ENCODE measurements at places on chromosomes 5 and 9.

GRCh38 chr5:172624996-172625964 is 15.8 kb upstream of the NEURL1B start:
- DNase-seq: no peak

DNA sequence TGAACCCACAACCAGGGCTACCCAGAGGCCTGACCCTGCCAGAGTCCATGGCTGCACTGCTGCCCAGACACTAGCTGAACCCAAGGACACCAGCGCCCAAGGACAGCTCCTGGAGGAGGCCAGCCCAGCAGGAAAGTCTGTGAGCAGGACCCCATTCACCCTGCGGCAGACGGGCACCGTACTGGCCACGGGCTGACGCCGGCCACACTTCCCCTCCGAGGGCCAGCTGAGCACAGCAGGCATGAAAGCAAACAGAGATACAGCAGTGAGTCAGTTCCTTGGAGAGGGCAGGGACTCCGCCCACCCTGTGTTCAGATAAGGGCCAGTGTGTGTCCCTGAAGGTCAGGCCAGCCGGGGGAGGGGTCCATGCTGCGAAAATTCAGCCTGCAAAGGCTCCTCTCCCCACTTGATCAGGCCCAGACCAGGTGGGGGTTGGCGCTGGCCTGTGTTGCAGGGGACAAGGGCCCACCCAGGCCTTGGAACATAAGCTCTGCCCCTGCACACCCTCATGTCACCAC is 3.2 kb downstream of the RNF208 start:
- no peak for DNase-seq

GRCh38 chr5:177510567-177511053 is 984 bp upstream of the DOK3 start:
- no peak for DNase-seq

GRCh38 chr5:160237571-160238093 is 8.3 kb downstream of the FABP6 start:
- no peak for DNase-seq

DNA sequence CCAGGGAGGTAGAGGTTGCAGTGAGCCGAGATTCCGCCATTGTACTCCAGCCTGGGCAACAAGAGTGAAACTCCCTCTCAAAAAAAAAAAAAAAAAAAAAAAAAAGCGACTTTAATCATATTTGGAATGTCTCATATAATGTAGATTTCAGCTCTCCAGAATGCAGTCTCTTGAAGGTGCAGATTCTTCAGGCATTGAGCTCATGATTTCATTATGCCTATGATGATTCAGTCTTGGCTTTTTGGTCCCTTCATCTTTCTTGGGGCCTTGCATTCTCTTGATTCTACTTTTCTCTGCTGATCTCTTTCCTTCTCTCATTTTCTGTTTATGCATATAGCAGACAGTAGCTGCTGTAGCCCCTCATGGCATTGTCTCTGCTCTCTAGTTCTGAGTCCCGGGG is 22.9 kb downstream of the KDM4C start:
- no peak for DNase-seq

DNA sequence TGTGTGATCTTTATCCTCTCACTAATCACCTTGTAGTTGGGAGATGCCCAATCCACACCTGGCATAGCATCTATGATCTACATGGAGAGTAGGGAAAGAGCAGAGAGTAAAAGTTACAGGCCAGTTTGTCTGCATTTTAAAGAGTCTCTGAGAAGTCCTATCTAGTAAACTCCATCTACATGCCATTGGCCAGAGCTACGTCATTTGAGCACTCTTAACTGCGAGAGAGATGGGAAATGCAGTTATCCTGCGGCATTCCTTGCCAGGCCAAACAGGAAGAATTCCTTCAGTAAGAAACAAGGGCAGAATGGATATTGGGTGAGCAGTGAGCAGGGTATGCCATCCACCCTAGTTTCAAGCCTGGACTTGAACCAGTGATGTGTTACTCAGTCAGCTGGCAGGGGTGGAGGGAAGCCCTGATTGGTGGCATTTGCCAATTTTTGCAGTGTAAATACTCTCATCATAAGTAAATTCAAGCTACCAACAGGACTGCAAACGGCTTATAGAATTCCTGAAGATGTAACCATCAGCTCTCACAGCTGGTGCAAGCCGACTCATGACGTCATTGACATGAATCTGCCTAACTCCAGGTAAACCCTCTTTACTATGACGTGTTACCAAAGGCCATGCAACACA is 156.8 kb upstream of the MSX2 start:
- DNase-seq: no peak

- no peak for DNase-seq
These were observed 16.3 kb downstream of the SH2D3C start for GRCh38 chr9:127762111-127762676.

- no peak for DNase-seq
These were observed 480.3 kb downstream of the RAB3C start for GRCh38 chr5:59062986-59063683.

DNA sequence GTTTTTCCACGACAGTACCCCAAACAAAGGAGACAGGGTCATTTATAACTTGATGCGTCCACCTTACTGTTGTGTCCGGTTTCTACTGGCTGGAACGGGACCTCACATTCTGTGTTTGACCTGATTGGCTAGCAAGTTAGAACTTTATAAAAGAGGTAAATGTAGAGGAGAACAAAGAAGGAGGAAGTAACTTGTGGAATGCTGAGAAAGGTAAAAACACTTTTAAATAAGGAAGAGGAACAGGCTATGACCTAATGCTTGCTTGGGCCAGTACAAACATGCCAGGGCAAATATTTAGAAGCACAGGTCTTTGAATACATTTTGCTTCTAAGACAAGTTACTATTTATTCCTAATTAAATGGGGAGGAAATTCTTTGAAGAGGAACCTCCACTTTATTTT is 251.6 kb downstream of the KIAA0825 start:
- DNase-seq: no peak

- DNase-seq: no peak
These were observed 247.7 kb downstream of the ENC1 start for GRCh38 chr5:74392711-74393351.

DNA sequence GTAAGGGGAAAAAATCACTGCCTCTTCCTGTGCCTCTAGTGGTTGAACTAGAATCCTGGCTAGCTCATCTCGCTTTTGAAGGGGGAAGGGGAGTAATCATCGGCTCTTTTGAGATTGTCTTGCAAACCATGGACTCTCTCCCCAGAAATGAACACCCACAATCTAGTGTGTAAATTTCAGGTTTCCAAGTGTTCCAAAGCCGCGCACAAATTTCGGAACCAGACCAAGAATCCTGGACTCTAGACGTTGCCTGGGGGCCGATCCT is 4.9 kb upstream of the FOXE1 start:
- DNase-seq: no peak

DNA sequence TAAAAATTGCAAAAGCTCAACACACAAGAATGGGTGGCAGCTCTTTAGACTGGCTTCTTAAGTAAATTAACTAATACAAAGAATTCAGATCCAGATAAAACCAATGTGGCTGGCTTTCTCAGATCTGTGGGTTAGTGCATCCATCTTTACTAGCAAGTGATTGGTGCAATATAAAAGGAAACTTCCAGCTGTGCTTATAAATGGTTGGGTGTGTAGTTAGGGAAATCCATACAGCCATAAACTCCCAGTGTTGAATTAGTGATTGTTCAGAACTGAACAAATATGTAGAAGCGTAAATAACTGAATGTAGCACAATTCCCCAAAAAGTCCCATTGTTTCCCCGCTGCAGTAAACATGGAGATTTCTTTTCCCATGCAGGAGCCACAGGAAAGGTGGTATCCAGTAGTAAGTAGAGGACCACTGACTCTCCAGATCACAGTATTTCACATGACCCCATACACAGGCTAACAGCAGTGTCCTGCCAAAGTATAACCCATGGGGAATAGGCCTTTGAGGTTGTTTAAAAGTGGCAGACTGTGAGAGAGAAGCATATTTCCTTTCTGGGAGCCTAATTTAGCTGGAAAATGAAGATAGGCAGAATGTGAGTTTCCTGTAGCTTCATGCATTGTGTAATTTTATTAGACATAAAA is 173.1 kb upstream of the SLC12A2 start:
- DNase-seq: no peak

DNA sequence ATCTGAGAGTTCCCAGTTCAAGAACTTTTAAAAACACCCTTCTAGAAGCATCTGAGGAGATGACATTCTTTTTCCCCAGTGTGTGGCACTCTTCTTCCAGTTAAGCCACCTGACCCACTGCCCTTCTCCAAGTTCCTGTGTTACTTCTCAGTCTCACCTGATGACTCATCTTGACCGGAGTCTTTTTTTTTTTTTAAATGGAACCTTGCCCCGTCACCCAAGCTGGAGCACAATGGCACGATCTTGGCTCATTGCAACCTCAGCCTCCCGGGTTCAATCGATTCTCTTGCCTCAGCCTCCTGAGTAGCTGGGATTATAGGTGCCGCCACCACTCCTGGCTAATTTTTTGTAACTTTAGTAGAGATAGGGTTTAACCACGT is 224.1 kb upstream of the DAB2 start:
- no peak for DNase-seq

GRCh38 chr5:171442287-171443042 is 23.0 kb downstream of the FGF18 start:
- no peak for DNase-seq

DNA sequence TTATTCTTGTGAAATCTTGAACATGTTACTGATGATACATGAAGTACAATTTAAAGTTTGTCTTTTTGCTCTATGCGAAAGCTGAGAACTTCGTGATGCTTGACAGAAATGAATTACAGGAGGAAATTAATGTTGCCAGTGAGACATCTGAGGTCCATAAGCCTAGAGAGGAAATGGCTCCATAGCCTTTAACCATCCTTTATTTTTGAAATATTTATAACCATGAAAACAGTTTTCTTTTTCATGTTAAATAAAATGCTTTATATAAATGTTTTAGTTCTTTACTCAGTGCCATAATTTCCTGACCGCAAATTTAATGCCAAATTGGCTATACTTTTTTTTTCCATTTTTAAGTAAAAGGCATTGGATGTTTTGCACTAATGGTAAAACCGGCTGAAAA is 29.1 kb downstream of the F2RL2 start:
- DNase-seq: no peak

DNA sequence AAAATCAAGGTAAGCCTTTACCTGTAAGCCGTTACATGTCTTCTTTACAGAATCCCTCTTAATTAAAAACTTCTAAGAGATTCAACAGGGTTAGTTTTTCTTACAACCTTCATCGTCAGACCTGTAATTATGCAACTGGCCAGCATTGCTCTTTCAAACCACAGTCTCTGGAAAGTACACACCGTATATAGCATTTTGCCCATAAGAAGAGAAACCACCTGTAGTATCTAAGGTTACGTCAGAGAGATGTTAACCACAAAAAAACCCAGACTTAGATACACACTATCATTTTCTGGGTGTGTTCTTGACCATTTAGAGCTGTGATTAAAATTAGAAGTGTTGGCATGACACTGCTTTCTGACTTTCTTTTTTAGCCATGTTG is 140.0 kb downstream of the MUSK start:
- no peak for DNase-seq

DNA sequence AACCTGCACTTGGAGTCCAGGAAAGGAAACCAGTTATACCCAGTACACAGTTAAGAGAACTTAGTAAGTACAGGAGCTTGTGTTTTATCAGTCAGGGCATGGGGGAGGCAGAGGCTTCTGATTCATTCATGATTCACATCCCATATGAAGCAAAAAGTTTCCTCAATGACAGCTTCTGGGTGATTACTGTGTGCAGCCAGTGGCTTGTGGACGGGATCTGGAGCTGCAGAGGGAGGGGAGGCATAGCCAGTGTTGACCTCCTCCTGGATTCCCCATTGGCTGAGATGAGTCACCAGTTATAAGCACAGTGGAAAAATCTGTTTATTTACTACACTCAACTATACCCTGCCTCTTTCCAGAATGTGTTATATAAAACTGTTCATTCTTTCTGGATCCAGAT is 17.7 kb downstream of the IL31RA start:
- DNase-seq: no peak

- DNase-seq: no peak
These were observed 149.7 kb downstream of the GCNT1 start for GRCh38 chr9:76608575-76609273.

GRCh38 chr5:36637101-36637500 is 30.7 kb downstream of the SLC1A3 start:
- DNase-seq: no peak

DNA sequence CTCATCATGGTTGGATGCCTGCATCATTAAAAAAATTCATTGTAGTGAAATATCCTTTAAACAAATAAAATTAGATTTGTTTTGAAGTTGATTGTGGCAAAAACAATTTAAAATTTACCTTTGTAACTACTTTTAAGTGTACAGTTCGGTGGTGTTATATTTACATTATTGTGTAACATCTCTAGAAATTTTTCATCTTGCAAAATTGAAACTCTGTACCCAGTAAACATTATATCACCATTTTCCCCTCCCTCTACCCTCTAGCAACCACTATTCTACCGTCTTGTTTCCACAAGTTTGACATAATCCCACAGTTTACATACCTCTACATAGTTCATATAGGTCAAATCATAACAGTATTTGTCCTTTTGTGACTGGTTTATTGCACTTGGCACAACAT is 2.0 kb upstream of the KIAA1958 start:
- no peak for DNase-seq
